Epithelial cell of alveolus of lung (primary cell): ENCODE measurements at places on chromosomes 1 and 21. TPM values are rescaled to one million over a fixed set of nuclear protein-coding genes. Genes with fewer than 3 reads are reported as not detected.

Gene RXFP4
- not detected in 2 replicates for total RNA-seq

Gene CYP4Z1
- total RNA-seq, result not detected in 2 replicates

Gene C1orf174
- total RNA-seq, result 22.0 and 24.6 TPM in 2 replicates

Gene NGF
- total RNA-seq, result 1.2 TPM in 1 of 2 replicates, not detected in the other

Gene GUCA2A
- total RNA-seq, result not detected in 2 replicates

Gene SMIM12
- total RNA-seq, result 27.8 and 45.8 TPM in 2 replicates

Gene AADACL3
- total RNA-seq, result not detected in 2 replicates

Gene CD164L2
- not detected in 2 replicates for total RNA-seq

Gene PRKCZ
- 0.64 and 3.2 TPM in 2 replicates for total RNA-seq

Gene TMPRSS3
- not detected in 2 replicates for total RNA-seq

Gene S100A7A
- not detected in 2 replicates for total RNA-seq

Gene XCL1
- total RNA-seq, result not detected in 2 replicates

Gene HAO2
- total RNA-seq, result not detected in 2 replicates

Gene TSPAN1
- total RNA-seq, result 1.6 and 2.0 TPM in 2 replicates

Gene TMEM81
- 1.3 and 3.6 TPM in 2 replicates for total RNA-seq

Gene RHCE
- 0.56 and 1.3 TPM in 2 replicates for total RNA-seq

Gene ARHGEF19
- total RNA-seq, result 9.4 and 13.3 TPM in 2 replicates
